GDM1 (cell line): ENCODE measurements at places on chromosomes 11 and 22.

GRCh38 chr11:93492464-93493251 is 50.5 kb downstream of the SMCO4 start:
- no peak for DNase-seq

GRCh38 chr22:32629573-32629957 is 155.0 kb downstream of the FBXO7 start:
- no peak for DNase-seq

- DNase-seq, result no peak
These were observed 337.8 kb downstream of the MIAT start for GRCh38 chr22:26995235-26995634.

- DNase-seq, result no peak
These were observed 731 bp upstream of the SLC37A2 start for GRCh38 chr11:125062218-125062930.

DNA sequence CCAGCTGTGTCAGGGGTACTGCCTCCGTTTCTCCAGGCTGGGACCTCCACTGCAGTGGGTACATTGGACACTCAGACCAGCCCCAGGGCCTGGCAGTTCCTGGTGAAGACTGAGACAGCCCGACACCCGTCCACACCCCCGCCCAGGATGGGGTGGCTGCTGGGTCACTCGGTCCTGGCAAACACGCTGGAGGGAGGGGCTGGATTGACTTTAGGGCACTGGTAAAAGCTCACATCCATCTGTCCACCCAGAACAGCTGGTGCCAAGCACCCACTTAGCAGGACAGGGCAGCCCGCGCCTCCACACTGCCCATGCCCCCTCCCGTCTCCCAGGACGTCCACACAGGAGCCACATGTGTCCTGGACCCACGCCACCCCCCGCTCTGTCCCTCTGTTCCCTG is 10.7 kb upstream of the TBX1 start:
- DNase-seq, result no peak

DNA sequence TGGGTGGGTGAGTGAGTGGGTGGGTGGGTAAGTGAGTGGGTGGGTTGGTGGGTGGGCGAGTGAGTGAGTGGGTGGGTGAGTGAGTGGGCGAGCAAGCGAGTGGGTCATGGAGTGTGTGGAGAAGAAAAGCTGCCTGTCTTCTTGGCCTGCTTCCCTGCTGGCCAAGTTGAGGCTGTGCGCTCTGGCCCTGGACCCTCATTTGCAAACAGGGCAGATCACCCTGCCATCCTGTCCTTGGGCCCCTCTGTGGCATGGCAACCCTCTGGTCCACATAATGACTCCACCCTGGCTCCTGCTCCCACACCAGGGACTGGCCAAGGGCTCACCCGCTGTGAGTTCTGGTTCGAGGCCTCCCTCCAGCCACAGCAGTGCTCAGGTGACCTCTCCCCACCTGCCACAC is 35.1 kb downstream of the CAPN1 start:
- DNase-seq, result no peak
